Endothelial cell (in vitro differentiated cells): ENCODE measurements at places on chromosomes 6 and 20.

DNA sequence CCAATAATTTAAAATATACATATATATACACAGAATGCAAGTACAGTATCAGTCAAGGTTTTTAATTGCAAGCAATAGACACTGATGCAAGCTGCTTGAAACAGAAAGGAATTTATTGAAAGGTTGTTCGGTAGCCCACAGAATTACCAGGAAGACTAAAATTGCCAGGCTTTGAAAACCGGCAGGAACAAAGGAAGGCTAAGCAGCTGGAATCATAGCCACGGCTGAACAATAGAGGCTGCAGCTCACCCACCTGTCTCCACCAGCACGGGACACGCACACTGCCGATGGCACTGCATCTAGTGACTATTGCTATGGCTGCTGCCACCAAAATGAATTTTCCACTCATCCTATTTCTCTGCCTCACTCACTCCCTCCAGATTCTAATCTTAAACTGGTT, 22.0 kb upstream of the L3MBTL3 start:
- no peak for DNase-seq

GRCh38 chr6:30922447-30922852, 8.4 kb downstream of the VARS2 start:
- DNase-seq, result no peak

- DNase-seq, result no peak
Observed at GRCh38 chr6:142935553-142936517, 9.1 kb downstream of the HIVEP2 start.

GRCh38 chr20:7971536-7972280, 31.4 kb upstream of the HAO1 start:
- no peak for DNase-seq

DNA sequence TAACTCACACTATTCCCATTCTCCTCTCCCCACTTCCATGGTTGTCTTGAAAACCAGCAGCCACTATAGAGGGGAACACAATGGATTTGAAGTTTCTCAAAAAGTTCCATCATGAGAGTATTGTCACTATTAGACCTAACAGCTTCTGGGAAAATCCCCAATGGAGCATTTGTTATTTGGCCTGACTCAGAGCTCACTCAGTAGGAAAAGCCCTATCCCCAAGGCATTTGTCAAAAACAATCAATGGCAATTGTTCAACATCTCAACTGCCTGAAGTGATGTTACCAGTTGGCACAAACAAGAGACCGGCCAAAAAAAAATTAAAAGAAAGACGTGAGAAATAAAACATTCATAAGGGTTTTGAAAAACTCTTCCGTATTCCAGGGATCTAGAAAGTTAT, 98.8 kb downstream of the MYLK4 start:
- DNase-seq, result no peak

GRCh38 chr6:111927321-111927720, 54.1 kb upstream of the FYN start:
- no peak for DNase-seq
